Heart right ventricle (tissue), 16 donors: ENCODE measurements at places on chromosomes 11 and 22. TPM values are rescaled to one million over a fixed set of nuclear protein-coding genes. Genes with fewer than 3 reads are reported as not detected.

DNA sequence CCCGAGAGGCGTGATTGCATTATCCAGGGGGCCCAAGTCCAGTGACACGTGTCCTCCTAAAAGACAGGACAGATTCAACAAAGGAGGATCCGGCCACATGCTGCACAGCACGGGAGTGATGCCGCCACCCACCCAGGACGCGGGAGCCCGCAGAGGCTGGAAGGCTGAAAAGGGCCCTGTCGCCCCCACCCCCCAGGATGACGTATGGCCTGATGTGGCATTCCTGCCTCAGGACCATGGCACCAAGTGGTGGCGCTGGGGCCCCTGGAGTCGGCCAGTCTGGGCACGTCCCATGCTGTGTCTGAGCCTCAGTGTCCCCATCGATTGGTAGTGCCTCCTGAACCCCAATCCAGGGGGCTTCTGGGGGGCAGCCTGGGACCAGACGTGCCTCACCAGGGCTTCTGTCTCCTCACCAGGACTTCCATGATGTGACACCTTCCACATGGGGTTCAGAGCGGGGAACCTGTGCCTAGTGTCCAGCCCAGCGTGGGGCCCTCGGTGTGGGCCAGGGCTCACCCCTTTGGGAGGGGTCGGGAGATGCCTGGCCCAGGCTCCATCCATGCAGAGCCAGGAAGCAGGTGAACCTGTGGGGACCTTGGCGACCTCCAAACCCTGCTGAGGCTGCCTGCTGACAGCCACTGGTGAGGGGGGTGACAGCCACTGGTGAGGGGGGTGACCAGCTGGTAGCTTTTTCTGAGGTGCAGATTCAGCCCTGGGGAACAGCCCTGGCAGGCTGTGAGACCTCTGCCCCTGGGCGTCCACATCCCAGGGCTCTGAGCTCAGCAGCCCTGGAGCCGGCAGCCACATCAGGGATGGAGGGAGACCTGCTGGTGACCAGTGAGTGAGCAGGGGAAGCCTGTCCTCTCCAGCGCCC, 75.3 kb downstream of the KCNQ1 start:
- DNase-seq = peak; percentile 8

DNA sequence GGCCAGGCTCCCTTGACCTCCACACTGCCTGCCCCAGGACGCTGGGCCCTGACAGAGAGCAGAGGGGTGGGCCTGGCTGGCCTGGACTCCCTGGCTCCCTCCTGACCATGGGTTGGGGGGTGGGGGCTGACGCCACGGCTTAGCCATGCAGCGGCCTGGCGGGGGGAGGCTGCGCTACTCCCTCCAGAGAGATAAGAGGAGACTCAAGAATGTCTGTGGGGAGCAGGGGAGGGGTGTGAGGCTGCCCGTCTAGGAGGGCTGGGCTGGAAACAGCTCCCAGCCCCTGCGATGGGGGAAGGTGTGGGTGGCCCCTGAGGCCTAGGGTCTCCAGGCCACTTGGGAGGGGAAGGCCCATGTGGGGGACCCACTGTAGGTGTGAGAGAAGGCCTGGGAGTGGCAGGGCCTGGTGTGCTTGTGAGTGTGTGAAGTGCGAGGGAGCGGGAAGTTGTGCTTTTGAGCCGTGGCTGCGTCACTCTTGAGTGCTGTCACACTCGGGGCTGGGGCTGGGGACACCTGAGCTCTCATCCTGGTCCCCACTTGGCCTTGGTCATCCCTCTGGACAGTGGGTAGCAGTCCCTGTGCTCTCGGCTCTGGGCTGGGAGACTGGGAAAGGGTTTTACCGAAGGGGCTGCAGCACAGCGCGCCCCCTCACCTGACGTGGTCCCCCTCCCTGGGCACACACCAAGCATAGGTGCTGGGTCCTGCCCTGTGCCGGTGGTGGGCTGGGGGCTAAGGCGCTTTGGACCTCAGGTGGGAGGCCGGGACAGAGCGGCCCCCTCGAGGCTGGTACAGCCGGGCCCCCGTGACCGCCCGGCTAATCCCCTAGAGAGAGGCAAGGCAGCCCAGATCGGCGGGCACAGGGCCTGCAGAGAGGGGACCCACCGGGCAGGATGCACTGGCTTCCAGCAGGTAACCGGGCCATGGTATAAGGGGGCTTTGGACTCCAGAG, 2.4 kb downstream of the MYRF start:
- DNase-seq = no peak

DNA sequence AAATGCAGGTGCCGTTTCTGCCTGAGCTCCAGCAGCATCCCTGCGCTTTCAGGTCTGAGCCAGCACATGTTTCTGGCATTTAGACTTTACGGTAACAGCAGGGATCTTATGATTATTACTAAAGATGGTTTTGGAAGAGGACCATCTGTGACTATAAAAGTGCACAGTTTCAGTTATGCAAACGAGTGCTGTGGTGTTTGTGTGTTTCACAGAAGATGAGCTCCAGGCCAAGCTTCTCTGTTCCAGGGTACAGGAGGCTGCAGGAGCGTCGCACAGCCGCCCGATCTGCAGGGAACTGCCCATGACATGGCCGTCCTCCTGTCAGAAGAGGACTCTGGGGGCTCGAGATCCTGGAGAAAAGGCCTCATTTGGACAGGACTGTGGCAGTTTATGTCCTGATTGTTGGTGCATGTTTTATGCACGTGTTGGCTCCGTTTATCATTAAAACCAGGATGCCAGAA, 297.3 kb downstream of the TBC1D22A start:
- no peak for DNase-seq

GRCh38 chr11:100641456-100641855, 45.6 kb upstream of the ARHGAP42 start:
- DNase-seq = no peak

DNA sequence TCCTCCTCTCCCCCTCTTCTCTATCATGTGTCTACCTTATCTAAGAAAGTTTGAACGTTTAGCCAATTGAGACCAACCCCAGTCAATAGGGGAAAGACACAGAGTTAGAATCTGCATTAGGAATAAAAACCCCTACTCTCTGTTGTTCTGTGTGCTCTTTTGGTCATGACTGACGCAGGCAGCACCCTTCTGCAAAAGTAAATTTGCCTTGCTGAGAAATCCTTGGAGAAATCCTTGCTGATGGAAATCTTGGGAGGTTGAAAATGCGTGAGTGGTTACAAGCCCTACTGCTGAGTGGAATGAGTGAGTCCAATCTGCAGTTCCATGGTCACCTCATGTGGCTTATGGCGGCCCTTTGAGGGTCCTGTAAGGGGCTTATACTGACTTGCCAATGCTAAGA, 145.2 kb downstream of the AASDHPPT start:
- DNase-seq = no peak

DNA sequence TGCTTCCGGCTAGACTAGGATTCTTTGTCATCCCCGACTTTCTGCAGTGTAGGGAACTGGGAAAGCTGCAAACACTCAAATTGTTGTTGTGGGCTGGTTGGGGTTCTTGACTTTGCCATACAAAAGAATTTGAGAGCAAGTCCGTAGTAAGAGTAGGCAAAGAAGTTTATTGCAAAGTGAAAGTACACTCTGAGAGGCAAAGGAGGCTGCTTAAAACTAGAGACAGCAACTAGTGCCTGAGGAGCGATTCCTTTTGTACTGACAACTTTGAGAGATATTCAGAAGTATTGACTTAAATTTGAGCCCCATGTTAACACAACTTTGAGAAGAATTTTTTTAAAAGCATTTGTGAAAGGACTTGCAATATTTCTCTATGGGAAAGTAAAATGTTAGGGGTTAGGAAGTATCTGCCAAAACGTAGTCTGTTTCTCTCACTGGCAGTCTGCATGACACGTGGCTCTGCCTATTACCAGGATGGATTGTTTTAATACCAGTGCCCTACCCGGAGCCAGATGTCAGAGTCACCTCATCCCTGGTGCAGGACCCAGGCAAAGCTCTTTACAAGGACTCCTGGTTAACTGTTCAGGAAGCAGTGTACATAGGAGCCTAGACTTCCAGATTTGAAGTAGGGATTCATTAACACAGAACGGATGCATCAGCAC, 85.0 kb upstream of the CLPB start:
- no peak for DNase-seq

DNA sequence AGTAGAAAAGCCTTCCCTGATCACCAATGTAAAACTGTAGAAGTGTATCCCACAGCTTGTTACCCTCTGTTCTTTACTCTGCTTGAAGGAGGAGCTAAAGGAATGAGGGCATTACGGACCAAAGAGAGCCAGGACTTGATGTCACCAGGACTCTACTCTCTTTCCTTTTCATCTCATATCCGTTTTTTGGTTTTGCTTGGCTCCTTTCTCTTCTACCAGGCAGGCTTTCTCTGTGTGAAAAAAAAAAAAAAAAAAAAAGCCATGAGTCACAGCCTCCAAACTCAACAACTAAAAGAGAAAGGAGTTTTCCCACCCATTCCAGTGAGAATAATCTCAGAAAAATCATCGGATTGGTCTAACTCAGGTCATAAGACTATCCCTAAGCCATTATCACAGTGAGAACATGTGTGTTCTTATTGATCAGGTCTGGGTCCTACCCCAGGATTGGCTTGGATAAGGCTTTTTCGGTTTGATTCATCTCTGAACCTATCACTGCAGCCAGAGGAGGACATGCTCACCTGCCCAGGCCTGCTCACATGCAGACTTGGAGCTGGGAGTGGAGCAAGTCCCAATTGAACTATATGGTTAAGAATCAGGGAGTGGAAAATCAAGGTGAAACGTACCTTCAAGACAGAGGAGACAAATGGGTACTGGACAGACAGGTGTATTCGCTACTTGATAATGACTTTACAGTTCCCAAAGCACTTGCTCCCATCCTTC, 19.4 kb upstream of the LRRC55 start:
- no peak for DNase-seq

- no peak for DNase-seq
These were observed 37.6 kb upstream of the CRYBB3 start for GRCh38 chr22:25161916-25162530.

- DNase-seq = no peak
These were observed 673 bp upstream of the PANX2 start for GRCh38 chr22:50169774-50170341.

DNA sequence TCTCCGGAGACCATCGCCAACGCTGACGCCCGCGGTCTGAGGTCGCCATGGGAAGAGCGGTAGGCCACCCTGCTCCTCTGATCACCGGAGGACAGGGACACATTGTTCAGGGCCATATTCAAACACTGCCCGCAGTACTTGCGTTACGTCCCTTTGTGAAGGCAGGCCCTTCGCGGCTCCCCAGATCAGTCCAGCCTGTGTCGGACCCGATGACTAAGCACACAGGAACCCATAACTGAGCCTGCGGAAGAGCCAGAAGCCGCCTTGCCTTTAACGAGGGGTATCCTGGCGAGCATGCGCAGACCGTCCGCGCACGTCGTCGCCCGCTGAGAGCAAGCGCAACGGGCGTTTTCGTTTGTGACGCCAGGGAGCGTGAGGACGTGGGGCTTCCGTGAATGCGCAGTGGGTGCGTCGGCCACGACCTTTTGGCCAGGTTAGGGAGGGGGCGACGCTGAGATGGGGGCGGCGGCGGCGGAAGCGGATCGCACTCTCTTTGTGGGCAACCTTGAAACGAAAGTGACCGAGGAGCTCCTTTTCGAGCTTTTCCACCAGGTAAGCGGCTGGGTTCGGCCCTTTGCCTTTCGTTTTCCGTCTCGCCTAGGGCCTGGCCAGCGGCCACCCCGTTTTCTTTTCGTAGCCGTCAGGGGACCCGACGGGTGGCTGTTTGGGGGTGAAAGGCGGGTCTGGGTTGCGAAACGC, at the start of the genes C11orf71 and RBM7:
Gene C11orf71 (minus strand): TSS at position 296 of the 699 bp plus-strand sequence. CDS start 180 bp downstream, at position 116.
Gene RBM7 (plus strand): TSS at position 451 of the 699 bp plus-strand sequence. CDS start 6 bp downstream, at position 457.
- peak; percentile 99 for DNase-seq

DNA sequence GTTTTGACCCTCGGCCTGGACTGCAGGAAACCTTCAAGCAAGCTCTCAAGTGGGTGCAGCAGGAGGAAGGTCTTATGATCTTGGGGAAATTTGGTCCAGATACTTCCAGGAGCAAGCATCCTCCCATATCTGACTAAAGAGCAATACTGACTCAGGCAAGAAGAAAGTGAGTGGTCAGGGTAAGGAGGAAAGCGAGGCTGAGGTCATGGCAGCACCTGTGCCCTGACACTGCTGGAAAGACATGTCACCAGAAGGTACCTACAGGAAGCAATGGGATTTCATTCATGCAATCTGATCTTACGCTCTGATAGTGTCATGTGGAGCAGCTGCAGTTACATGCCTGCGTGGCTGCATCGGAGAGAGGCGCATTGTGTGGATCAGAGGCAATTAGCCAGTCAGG, 6.5 kb upstream of the TOP3B start:
- no peak for DNase-seq

DNA sequence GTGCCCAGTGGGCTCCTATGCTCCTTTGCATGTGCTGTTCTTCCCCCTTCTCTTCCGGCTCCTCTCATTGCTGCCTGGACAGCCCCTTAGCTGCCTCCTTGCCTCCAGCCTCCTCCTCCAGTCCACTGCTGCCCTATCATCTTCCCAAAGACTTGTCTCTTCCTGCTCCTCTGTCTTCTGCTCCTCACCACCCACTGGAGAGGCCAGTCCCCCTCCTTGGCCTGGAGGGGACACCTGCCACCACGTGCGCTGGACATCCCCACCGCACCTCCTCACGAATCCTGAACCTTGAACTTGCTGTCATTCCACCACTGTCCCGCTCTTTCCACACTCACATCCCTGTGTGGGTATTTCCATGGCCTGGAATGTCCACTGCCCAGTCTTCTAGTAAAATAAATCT, 49.8 kb downstream of the MICAL2 start:
- no peak for DNase-seq

DNA sequence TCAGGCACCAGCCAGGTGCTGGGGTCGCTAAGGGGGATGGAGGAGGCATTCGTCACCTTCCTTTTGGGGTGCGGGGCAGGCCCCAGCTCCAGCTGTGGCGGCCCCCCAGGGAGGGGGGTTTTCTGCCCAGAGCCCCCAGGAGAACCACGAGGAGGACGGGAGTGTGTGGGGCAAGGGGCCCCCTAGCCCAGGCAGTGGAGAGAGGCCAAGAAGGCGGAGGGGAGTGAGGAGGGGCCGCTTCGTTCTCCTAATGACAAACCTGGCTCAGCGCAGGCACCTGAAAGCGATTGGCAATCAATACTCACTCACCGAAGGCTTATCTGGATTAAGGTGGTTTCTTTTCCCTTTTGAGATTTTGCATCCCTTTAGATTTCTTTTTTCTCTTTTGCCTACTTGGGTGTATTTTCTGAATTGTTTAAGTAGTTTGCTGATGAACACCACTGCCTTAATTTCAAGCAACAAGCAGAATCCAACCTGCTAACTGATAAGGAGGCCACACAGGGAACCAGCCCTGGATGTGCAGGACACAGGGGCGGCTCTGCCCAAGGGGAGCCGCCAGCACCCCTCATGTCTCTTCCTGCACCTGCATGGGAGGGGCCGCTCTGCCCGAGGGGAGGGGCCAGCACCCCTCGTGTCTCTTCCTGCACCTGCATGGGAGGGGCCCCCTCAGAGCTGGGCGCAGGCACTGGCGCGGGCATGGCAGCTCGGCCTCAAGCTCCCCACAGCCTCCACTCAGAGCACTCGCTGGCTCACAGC, 122.3 kb downstream of the BRD1 start:
- DNase-seq = no peak

Gene OR51A7
- not detected for total RNA-seq

Gene LRRC55
- total RNA-seq = 0.20 TPM

Gene LRRC75B
- total RNA-seq = 6.6 TPM

Gene UPK3A
- not detected for total RNA-seq

Gene IGSF22
- total RNA-seq = 0.61 TPM

Gene FGF4
- total RNA-seq = not detected

Gene SYT7
- total RNA-seq = 21.5 TPM

Gene BATF2
- total RNA-seq = 1.4 TPM
